ENCODE measurements at places on chromosomes 1 and 21.
A peak's percentile ranks its signal among the peaks of the same experiment; 100 is the strongest.

DNA sequence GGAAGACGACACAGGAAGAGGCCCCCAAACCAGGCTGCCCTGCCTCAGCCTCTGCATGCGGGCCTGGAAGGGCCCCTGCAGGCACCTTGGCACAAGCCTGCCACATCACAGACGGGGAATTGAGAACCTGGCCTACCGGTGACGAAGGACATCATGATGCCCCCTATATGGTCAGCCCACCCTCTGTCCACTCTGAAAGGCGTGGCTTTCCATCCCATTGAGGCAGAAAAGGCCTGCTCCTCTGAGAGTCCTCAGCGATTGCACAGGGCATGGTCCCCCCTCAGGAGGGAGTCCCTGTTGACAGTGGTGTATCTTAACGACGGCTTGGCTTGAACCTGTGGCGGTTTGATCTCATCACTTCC lies 11.4 kb downstream of the KRTAP10-1 start:
- DNase-seq = no peak

GRCh38 chr1:97507863-97508262 lies 413.0 kb downstream of the DPYD start:
- no peak for DNase-seq

GRCh38 chr1:27395441-27396195 lies 3.2 kb downstream of the GPR3 start:
- no peak for DNase-seq

DNA sequence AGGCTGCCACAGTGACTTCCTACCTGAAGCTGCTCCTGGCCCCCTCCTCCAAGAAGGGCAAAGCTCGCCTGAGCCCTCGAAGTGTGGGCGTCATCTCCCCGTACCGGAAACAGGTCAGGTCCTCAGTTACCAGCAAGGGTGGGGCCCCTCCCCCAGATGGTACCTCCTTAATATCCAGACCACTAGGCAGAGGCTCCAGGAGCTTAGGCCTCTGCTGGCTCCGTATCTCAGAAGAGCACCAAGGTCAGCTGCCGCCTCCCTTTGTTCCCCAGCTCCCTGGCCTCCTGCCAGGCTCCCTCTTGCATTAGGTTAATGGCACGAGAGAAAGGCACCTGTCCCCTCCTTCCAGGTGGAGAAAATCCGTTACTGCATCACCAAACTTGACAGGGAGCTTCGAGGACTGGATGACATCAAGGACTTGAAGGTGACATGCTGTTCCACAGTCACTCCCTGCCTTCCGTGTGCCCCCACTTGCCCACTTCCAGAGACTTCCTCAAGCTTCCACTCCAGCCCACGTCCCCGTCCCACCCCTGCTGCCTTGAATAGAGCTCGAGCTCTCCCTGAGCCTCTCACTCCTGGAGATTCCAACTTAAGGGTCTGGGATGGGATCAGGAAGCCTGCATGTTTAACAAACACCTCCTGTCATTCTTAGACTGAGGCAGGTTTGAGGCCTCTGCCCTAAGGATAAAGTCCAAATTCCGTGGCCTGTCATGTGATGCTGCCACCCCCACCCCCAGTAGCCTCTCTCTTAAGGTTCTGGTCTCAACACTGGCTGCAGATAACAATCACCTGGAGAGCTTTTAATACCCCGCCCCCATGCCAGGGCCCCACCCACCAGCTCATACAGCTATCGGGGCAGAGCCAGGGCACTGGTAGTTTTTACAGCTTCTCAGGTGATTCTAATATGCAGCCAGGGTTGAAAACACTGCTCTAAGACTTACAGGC lies 8.3 kb downstream of the RHOC start:
- no peak for DNase-seq

GRCh38 chr1:78799926-78800325 lies 150.3 kb downstream of the IFI44 start:
- no peak for DNase-seq

GRCh38 chr1:219465212-219466093 lies 147.5 kb downstream of the ZC3H11B start:
- DNase-seq = no peak

- DNase-seq = no peak
Measured at GRCh38 chr1:66585002-66585401, 51.0 kb downstream of the SGIP1 start.

DNA sequence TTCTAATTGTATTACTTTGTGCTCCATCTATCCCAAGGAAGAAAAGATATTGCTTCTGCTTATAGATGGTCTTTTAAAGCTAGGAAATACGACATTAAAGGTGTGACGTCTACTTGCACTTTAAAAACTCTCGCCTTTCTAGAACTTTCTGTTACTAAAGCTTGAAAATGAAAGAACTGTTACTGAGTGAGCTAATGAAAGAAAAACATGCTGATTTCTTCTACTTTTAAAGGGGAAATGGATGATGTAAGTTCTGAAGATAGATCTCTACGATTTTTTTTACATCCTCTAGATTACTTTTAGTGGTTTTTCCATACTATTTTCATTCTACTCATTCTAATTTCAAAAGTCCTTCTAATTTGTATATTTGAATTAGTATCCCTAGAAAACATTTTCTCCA lies 387.5 kb downstream of the USP25 start:
- DNase-seq = no peak

- DNase-seq = no peak
Measured at GRCh38 chr1:109259674-109260557, 10.6 kb downstream of the CELSR2 start.

GRCh38 chr1:176193663-176194062 lies 13.4 kb downstream of the COP1 start:
- no peak for DNase-seq

DNA sequence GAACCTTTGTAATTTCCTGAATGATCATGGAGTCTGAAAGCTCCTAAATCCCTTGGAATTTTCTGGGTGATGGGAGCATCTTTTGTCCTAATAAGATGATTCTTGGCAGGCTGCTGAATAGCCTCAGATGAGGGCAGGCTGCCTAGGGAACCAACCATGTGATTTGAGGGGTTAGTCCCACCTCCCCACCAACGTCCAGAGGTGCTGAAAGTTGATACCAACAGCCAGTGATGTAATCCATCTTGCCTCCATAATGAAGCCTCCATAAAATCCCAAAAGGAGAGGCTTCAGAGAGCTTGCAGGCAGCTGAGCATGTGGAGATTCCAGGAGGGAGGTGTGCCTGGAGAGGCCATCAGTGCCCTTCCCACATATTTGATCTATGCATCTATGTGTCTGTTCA lies 43.7 kb downstream of the GTF2B start:
- no peak for DNase-seq

DNA sequence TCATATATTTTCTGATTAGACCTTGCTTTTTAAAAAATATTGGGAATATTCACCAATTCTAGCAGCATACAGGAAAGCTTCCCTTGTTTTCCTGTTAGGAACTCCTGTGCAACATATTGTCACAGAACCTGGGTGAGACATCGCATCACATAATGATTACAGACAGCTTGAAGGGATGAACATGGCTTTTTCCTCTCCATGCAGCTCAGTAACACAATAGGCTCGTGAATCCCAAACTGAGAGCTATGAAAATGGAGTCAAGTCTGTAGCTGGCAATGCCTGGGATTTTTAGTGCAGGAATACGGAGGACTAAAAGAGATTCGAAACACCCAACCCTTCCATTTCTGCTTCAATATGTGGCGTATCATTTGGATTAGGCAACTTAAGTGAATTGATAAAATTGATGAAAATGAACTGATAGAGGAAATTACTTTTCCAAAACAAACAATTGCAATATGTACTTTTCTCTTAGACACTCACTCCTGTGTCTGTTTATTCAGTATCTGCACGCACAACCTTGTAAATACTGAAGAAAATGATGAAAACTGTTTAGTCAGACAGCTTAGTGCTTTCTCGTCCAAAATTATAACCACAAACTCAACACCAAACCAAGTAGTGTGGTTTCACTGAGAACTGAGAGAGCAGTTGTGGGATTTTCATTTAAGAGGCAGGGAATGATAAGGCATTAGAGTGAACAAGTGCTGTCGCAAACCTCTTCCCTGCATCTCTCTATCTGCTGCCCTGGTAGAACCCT lies 250.4 kb downstream of the PTBP2 start:
- no peak for DNase-seq

DNA sequence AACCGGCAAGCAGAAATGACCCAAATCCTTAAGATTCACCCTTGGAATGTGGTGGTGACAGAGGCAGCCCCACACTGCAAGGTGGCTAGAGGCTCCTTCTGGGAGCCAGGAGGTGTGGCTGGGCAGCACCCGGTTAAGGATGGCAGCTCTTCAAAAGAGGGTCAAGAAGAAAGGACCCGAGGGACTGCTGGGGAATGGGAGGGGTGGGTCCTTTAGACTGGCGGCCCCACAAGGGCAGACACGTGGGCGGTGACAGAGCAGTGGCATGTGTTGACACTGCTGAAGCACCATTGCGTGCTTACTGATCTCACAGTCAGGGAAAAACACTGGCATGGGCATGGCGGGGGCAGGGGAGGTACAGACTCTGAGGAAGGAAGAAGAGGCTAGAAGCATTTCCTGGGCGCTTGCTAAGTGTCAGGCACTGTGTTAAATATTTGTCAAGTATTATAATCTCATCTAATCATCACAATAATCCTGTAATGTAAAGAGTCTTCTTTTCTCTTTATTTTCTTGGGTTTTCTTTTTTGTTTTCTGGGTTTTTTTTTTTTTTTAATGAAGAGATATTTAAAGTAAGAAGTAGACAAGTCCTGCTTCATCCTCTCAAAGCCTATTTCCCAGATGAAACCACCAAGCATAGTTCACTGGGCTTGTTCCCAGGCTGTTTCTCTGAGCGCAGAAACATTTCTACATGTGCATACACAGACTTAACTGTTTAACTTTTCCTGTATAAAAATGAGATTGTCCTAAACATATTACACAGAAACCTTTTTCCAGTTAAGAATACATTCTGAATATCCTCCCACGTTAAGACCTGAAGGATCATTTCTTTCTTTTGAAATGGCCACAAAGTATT lies 165.8 kb upstream of the EDN2 start:
- no peak for DNase-seq

GRCh38 chr1:232978091-232978634 lies 27.8 kb downstream of the NTPCR start:
- no peak for DNase-seq

DNA sequence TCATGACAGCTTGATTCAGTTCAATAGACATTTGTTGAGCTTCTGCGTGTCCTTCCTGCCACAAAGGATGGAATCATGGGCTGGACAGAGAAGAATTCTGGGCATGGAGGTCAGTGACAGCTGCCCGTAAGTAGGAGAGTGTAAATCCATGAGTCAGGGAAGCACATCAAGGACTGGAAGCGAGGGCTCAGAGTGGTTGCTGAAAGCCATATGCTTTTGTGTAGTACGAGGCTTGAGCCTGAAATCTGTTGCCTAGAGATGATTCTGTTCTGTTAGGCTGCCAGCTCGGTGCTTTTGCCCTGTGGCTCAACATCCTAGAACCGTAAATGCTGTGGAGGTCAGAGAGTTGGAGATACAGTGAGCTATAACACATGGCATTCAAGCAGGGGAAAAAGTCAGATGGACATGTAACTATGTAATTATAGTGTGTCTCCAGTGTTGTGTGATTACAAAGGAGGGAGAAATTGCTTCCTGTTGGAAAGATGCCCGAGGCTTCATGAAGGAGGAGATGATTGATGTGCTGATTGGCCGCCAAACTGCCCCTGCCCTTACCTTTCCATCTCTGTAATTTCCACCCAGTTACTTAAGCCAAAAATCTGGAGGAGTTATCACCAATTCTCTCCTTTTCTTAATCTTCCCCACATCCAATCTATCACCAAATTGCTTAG lies 92.8 kb upstream of the CACNA1E start:
- DNase-seq = peak; percentile 93

DNA sequence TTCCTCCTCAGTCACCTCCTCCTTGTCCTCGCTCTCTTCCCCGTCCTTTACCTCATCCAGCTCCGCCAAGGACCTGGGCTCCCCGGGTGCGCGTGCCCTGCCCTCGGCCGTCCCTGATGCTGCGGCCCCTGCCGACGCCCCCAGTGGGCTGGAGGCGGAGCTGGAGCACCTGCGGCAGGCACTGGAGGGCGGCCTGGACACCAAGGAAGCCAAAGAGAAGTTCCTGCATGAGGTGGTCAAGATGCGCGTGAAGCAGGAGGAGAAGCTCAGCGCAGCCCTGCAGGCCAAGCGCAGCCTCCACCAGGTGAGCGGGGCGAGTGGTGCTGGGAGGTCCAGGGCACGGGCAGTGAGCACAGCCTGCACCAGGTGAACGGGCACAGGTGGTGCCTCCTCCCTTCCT lies 76.2 kb downstream of the SKI start:
- no peak for DNase-seq

DNA sequence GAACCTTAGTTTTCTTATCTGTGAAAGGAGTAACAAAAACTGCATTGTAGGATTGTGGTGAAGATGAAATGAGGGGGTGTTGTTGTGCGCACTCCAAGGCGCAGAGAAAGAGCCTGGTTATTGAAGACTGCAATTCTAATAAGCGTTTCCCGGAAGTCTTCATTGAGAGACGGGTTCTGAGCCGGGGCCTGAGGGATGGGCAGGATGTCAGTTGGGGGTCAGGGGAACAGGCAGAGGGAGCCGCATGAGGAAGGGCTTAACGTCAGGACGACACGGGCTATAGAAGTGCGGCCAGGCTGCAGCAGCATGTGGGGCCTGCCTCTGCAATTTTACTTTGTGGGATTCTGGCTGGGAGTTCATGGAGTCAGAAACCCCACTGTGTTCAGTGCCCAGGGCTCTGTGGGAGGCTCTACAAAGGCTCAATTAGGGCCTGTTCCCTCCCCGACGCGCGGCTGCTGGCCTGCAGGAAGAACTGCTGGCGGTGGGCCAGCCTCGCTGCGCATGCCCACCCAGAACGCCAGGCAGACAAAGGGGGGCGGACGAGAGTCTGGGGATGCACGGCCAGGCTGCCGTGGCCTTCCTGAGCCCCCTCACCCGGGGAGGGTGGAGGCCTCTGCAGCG lies 20.7 kb downstream of the TRIM62 start:
- DNase-seq = peak; percentile 29

DNA sequence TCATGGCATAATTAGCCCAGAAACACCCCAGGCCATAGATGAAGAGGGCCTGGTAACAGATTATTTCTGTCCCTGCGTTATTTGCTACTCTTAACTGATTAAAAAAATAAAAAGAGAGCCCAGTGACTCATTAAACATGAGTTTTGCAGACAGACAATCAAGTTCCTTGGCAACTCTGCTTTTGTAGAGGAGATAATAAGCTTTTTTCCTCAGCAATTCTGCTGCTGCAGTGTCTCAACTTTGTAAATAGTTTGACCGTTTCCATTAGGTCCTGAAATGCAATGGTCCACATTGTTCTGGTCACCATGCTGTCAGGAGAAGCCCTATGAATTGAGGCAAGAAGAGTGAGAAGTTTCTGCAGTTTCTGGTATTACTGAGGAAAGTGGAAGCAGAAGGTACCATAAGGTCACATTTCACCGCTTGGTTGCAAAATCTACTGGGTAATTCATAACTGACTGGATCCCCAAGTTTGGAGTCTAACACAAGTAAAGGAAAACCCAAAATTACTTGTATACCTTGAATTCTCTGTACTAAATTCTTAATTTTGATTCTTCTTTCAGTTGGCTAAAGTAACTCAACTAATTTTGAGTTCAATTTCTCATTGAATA lies 139.5 kb downstream of the ZZZ3 start:
- no peak for DNase-seq

Data from NCI-H2081 treated with DMSO at 0.1 percent for 48 hours (cell line).